ENCODE measurements at places on chromosomes 7 and 10.
A peak's percentile ranks its signal among the peaks of the same experiment; 100 is the strongest.

- no peak for DNase-seq
Measured at GRCh38 chr7:97021747-97022490, 2.7 kb downstream of the DLX5 start.

- DNase-seq: no peak
Measured at GRCh38 chr10:4257939-4258465, 473.0 kb upstream of the KLF6 start.

DNA sequence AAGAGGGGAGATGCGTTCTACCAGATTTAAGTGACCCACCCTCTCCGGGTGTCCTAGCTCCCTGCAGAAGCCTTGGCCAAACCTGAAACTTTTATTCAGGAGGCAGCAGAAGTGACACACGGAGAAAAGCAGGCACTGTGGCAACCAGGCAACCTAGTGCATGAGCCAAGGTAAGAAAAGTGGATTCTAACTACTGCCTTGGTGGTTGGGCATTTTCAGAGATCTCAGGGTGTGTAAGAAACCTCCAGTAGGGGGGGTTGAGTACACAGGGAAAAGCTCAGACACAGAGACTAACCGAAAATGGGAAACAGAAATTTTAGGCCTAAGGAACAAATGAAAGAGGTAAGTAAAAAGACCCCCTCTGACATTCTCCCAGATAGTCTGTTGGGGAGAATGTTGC, 645.7 kb downstream of the ANKRD7 start:
- DNase-seq: no peak

- no peak for DNase-seq
Measured at GRCh38 chr10:10462151-10462941, 555.3 kb upstream of the CELF2 start.

- no peak for DNase-seq
Measured at GRCh38 chr10:74955796-74956195, 129.4 kb downstream of the KAT6B start.

GRCh38 chr7:92231-92674, 100.1 kb upstream of the FAM20C start:
- DNase-seq: no peak

GRCh38 chr10:117662126-117662525, 119.6 kb downstream of the EMX2 start:
- no peak for DNase-seq

GRCh38 chr7:77877791-77878190, 79.2 kb downstream of the PHTF2 start:
- no peak for DNase-seq

- no peak for DNase-seq
Measured at GRCh38 chr10:6493521-6494441, 86.3 kb downstream of the PRKCQ start.

DNA sequence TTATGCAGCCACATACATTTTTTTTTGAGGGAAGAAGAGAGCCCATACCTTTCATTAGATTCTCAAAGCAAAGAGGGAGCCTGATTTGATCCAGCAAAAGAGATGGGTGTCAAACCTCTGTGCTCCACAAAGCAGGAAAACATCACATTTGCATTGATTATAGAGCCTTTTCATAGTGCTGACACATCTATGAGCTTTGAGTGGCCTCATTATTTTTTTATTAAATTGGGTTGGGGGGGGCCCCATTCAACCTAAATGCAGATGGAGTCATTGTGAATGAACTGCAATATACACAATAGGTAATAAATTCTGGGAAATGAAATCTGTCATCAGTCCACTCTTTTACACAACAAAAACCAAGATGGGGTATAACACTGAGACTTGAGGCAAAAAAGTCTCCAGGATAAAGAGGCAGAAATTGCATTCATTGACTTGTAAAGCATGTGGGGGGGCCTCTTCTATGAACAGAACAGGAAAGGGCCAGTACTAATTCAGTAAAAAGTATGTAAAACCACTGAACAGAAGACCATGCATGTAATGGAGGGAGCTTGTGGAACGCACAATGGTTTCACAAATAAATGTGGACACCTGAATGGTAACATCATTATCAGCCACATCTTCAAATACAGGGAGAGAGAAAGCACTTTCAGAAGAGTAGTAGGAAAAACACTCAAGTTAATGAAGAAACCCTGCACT, 17.7 kb upstream of the ASB4 start:
- DNase-seq: no peak

GRCh38 chr7:65037740-65038688, 31.5 kb upstream of the ERV3-1 start:
- peak; percentile 89 for DNase-seq

DNA sequence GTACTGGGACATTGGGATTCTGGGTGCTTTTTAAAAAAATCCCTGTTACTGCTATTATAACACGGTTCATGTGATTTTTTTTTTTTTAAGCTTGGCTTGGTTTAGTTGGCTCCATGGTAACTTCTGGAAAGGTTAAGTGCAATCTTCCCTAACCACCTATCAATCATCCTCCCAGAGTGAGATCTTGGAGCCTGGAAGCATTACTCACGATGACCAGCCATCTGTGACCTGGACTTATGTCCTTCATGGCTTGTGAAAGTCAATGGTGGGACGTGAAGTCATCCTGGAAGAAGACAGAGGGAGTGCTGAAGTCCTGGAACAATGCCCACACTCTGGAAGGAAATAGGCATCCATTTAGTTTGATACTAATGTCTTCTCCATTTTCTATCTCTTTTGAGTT, 135.5 kb upstream of the FRMD4A start:
- DNase-seq: no peak

GRCh38 chr10:44010873-44011602, 362.4 kb upstream of the ZNF32 start:
- DNase-seq: no peak

GRCh38 chr10:75772153-75772887, 340.9 kb downstream of the LRMDA start:
- DNase-seq: no peak

- DNase-seq: peak; percentile 64
Measured at GRCh38 chr7:156892081-156892800, 742 bp downstream of the LMBR1 start.

DNA sequence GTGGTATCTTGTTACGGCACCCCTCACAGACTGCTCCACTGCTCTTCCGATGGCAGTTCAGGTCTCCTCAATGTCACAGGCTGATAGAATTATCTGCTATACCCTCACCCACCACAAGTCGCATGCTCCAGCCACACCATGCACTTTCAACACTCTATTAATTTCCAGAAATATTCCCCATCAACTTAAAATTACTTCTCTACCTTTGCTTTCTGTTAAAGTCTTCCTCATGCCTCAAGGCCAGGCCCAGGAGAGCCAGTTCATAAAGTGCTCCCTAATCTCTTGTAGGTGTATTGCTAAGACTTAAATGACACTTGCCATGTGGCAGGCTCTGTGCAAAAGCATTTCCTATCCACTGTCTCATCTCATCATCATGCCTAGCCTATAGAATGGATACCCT, 105.9 kb upstream of the ARID5B start:
- no peak for DNase-seq

DNA sequence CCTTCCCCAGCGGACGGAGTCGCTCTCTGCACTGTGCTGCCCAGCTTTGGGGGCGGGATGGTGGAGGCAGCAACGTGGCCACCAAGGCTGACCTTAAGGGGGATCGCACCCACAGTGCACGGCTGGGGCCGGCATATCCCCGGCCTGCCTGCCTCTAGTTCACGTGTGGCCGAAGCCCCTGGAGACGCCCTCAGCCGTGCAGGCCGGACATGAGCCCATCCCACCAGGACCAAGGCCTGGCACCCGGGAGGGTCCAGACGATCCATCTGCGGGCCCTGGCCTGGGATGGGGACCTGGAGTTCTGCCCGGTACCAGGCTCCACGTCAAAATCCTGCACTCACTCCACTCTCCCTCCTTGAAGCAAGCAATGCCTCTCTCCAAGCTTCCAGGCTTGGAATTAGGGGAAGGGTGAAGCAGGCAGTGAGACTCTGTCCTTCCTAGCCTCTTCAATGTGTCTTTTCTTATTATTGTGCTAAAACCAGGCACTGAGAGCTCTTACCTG, 520.8 kb downstream of the REEP3 start:
- no peak for DNase-seq

DNA sequence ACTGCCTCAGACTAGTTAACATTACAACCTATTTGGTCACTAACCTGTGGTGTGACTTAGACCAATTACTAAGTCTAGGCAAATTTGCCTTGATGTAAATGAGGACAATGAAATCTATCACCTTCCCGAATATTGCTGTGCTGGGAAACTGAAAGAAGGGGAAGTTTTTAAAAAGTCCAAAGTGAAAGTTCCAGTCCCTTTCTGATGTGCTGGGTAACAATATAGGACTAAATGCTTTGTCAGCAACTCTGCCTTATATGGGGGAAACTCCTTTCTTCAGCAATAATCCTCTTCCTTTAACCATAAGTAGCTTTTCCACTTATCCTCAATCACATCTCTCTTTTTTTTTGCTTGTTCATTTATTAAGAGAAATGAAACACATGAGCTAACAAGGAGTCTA, 3.9 kb downstream of the PIK3AP1 start:
- no peak for DNase-seq

DNA sequence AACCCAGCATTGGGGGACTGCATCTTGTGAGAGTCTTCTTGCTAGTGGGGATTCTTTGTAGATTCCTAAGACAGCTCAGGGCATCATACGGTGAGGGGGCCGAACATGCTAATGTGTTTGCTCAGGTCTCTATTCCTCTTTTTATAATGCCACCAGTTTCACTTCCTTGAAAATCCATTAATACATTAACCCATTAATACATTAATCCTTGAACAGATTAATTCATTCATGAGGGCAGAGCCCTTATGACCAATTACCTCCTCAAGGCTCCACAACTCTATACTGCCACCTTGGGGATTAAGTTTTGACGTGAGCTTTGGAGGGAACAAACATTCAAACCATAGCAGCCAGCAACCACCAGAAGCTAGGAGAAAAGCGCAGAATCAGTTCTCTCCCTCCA, 67.2 kb upstream of the POT1 start:
- DNase-seq: no peak

GRCh38 chr7:29564496-29565223, 1.0 kb downstream of the PRR15 start:
- no peak for DNase-seq

DNA sequence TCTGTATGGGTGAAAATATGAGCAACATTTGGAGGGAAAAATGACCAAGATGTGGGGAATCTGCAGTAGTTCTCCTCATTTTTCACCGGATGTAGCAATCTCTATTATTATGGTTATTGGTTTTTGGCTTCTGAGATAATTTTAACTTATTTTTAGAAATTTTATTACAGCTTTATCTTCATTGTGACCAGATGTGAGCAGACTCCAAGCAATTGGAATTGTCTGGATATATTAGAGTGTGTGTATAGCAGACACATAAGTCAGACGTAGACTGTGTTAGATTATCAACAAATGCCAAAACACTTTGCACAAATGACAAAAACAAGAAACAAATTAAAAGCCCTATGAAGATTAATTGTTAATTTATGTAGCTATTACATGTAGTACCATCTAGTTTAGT, 249.1 kb downstream of the DNAJB9 start:
- DNase-seq: no peak

- DNase-seq: no peak
Measured at GRCh38 chr7:104482362-104483037, 154.1 kb downstream of the LHFPL3 start.

GRCh38 chr7:1646957-1647891, 22.9 kb upstream of the ELFN1 start:
- DNase-seq: no peak

- no peak for DNase-seq
Measured at GRCh38 chr10:132209130-132209529, 22.4 kb downstream of the DPYSL4 start.

DNA sequence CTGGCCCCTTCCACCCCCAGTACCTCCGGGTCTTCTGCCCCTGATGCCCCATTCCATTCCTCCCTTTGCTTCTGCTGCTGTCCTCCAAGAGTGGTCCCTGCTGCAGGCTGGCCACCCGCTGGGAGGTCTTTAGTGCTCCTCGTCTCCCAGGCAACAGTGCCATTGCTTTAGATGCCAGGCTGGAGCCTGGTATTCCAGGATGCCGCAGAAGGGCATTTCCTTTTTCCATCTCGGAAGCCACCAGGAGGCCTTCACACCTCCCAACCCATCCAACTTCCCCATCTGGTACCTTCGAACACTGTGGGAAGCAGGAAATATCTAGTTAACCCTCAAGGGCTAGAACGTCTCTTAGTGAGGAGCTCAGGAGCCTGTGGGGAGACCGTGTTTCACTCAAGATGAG, 92.9 kb upstream of the DUSP5 start:
- no peak for DNase-seq

- DNase-seq: no peak
Measured at GRCh38 chr7:87596696-87597095, 4.0 kb downstream of the ABCB1 start.

DNA sequence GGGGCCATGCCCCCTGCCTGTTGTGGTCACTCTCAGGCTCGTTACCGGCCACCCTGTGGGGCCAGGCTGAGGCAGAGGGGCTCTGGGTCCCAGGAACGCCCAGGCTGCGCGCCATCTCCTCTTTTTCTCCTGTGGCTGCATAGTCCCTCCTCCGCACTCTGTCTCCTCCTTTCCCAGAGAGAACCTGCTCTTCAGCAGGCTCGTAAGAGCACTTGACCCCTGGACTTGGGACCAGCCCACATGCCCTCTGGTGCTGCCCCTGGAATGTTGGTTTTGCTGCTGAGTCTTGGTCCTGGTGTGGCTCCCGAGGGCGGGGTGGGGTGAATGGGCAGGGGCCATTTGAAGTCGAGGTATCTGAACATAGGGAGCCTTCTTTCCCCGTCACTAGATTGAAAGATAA, 6.6 kb upstream of the BHLHA15 start:
- DNase-seq: no peak

DNA sequence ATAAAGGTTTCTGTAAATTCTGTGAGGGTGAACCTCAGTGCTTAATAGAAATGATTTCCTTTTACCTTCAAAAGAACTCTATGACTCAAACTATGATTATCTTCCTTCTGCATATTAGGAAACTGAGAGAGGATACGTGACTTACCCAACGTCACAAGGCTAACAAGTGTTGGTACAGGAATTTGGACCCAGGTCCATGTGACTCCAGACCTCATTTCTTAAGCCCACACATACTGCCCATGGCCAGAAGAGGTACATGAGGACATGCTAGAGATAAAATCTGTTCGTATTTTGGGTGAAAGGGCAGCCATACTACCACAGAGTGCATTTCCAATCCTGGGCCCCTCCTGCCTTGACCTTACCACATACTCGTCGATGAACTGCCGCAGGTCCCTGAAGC, 61.5 kb upstream of the TM9SF3 start:
- DNase-seq: no peak

- no peak for DNase-seq
Measured at GRCh38 chr10:99612167-99612831, 7.9 kb downstream of the SLC25A28 start.

GRCh38 chr7:6430271-6430940, 17.3 kb downstream of the DAGLB start:
- DNase-seq: no peak

All from T-helper 22 cell (primary cell).